ENCODE measurements at places on chromosomes 1 and 21.

DNA sequence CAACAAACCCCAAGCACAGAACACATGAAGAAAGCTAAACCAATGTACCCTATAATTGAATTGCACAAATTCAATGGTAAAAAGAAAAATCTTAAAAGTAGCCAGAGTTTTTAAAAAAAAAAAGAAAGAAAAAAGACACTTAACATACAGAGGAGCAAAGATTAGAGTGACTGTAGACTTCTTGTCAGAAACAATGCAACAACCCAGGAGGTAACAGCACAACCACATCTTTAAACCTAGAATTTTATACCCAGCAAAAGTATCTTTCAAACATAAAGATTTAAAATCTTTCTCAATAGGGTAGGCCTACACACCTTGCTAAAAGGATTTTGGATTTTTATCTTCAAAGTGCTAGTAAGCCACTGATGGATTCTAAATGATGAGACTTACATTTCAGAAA is 64.4 kb downstream of the PHTF1 start:
- DNase-seq: no peak

DNA sequence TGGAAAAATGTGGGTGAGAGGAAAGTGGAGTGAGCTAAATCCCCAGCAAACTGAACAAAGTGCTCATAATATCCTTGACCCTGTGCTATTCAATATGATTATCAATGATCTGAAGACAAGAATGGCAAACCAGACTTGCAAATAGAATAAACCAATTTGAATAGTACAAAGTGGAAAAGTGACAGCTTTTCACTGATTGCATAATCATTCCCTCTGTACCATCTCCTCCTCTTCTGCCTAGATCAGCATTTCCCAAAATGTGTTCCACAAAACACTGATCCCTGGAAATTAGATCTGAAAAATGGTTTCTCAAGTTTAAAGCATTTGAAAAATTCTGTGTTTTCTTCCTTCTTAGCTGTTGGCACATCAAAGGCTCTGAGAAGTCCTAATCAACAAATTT is 8.1 kb downstream of the MTF1 start:
- no peak for DNase-seq

- no peak for DNase-seq
Observed at GRCh38 chr21:45719177-45719802, 75.8 kb downstream of the PCBP3 start.

- no peak for DNase-seq
Observed at GRCh38 chr1:225481738-225482137, 53.9 kb upstream of the LBR start.

DNA sequence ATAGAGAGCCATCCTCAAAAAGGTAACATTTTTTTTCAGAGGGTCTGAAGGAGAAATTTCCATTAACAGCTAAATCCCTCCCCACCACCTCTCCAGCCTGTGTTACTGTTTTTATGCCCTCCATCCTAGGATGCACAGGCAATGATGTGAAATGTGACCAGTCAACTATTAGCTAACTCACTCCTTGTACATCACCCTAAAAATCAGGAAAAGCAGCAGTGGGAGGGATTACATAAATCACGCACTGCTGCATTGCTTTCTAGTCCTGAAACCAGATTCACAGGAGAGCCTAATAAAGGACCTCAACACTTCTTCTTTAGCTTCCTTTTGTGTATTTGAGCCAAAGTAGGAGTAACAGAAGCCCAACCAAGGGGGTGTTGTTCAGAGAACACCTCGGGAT is 66.3 kb downstream of the LMO4 start:
- DNase-seq: no peak

DNA sequence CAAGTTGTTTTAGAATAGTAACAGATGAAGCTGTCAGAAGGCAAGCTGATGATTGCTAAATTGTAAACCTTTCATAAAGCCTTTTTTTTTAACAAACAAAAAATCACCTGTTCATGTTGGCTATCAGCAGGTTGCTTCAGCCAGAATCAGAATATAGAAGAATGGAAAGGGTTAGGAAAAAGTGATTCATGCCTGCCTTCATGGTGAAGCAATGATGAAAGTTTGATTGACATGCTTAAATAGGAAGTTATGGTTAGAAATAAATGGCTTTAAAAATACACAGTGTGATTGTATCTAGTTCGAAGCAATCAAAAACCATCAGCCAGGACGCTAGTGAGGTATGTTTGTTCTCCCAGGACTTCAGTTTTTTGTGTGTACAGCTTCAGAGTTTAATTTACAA is 37.9 kb downstream of the GABPA start:
- DNase-seq: no peak

- no peak for DNase-seq
Observed at GRCh38 chr1:201750934-201751333, 78.0 kb upstream of the IPO9 start.

GRCh38 chr1:111895469-111895868 is 94.0 kb downstream of the KCND3 start:
- DNase-seq: no peak

DNA sequence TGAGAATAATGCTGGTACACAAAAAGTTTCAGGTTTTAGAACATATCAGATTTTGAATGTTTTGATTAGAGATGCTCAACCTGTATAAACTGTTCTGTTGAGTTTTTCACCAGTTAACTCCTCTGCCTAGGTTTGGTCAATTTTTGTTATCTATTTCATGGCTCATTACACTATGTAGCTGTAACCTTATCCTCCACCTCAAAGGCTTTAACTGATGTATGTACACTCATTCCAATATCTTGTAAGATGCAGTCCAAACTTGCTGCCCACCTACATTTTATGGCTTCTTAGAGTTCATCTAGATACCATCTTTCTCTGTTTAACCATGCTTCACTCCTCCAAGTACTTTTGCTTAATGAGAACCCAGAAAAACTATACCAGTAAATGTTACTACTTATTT is 107.8 kb downstream of the EIF4G3 start:
- DNase-seq: no peak

DNA sequence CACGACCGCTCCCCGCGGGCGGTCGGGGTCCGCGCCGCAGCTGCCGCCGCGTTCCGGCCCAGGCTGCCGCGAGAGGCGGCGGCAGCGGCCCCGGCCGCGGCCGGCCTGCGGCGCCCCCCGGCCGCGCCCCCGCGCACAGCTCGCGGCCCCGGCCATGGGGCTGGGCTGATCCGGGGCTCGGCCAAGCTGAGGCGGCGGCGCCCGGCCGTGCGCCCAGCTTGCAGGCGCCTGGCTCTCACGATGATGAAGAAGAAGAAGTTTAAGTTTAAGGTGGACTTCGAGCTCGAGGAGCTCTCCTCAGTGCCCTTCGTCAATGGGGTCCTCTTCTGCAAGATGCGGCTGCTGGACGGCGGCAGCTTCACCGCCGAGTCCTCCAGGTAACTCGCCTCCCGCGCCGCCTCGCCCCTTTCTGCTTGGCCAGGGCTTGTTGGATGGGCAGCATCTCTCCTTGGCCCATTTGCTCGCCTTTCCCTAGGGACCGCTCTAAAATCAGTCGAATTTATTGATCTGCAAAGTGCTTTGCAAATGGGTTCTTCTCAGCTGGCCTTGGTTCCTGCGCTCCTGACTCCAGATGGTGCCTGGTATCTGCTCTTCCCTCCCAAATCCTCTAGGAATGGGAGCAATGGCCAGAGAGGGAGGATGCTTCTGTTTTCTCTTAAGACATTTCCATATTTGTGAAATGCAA is 431 bp downstream of the EEIG2 start:
- peak; percentile 22 for DNase-seq

- no peak for DNase-seq
Observed at GRCh38 chr1:23408797-23409290, 15.7 kb downstream of the TCEA3 start.

- DNase-seq: no peak
Observed at GRCh38 chr1:184437291-184437690, 50.5 kb downstream of the C1orf21 start.

DNA sequence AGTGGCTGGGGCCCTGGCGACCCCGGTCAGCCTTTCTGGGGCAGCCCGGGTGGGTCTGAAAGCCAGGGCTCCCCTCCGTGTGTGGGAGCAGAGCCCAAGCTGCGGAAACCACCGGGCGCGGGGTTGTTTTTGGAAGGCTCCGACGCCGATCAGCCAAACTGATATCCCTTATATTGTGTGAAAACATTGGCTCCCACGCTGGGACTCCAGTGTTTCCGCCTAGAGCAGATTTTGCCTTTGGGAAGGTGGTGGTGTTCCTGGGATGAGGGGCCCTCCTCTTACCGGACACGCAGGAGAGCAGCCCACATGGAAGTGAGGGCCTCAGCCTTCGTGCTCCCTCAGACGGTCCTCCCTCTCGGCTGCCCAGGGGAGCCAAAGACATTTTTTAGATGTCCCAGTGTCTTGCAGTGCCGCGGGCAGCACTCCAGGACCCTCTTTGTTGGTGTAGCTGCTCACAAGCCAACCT is 54.3 kb downstream of the NGF start:
- DNase-seq: no peak

GRCh38 chr1:248596615-248597014 is 885 bp downstream of the OR2T10 start:
- DNase-seq: no peak

GRCh38 chr21:33296156-33296555 is 28.6 kb upstream of the IFNAR1 start:
- no peak for DNase-seq

DNA sequence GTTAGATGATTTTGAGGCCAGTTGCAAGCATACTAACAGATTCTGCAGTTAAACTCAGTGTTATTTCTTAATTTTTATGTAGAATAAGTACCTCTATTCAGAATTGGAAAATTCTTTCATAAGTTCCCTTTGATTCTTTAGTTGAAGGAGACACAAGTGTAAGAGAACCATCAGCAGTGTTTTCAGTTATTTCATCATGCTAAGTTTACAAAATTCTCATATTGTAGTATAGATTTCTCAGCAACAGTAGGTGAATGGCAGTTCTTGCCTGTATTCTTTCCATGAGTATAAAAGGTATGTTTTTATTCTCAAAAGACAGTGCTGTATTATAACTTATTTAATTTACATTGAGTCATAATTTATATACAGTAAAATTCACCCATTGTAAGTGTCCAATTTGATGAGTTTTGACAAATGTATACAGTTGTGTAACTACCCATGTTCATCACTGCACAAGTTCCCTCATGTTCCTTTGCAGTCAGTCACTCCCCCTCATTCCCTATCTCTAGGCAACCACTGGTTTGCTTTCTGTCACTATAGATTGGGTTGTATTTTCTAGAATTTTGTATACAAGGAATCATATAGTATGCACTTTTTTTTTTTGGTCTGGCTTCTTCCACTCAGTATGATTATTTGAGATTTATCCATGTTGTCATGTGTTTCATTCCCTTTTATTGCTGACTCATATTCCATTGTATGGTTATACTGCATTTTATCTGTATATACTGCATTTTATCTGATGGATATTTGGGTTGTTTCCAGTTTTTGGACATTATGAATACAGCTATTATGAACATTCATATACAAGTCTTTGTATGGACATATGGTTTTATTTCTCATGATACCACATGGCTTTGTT is 3.9 kb downstream of the RPS6KC1 start:
- DNase-seq: no peak

- DNase-seq: no peak
Observed at GRCh38 chr1:67700692-67701410, 15.8 kb downstream of the GADD45A start.

DNA sequence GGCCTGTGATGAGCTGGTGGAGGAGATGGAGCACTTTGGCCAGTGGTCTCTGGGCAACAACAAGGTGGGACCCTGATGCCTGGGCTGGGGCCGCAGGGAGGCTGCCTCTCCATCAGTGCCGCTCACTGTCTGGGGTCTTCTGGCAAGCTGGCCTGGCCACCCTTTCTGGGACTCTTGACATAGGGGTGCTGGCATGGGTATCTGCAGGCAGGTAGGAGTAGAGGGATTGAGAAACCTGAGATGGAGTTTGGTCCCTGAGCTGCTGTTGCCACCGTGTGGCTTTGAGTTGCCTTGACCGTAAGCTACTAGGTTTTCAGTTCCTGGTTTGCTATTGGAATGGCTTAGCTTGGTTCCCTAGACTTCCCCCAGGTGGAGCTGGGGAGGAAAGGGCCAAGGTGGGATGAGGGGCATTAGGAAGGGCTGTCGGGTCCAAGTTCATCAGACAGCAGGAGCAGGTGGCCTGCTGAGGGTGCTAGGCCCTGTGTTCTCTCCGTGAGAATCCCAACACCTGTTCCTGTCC is 13.2 kb upstream of the MFN2 start:
- no peak for DNase-seq

DNA sequence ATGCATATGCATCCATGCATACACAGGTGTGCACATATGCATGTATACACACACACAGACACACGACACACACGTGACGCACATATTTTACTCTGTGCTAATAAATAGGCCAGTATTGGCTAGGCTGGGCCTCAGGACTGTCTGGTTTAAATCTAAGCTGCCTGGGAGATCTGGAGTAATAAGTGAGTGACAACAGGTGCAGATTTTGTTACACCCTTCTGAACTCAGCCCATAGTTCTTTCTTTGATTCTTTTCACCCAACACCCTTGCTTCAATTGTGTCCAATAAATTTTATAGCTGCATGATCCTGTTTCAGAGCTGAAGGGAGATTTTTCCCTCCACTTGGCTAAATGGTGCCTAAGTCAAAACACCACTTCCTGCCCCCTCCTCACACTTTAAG is 132.8 kb downstream of the FGGY start:
- DNase-seq: no peak

DNA sequence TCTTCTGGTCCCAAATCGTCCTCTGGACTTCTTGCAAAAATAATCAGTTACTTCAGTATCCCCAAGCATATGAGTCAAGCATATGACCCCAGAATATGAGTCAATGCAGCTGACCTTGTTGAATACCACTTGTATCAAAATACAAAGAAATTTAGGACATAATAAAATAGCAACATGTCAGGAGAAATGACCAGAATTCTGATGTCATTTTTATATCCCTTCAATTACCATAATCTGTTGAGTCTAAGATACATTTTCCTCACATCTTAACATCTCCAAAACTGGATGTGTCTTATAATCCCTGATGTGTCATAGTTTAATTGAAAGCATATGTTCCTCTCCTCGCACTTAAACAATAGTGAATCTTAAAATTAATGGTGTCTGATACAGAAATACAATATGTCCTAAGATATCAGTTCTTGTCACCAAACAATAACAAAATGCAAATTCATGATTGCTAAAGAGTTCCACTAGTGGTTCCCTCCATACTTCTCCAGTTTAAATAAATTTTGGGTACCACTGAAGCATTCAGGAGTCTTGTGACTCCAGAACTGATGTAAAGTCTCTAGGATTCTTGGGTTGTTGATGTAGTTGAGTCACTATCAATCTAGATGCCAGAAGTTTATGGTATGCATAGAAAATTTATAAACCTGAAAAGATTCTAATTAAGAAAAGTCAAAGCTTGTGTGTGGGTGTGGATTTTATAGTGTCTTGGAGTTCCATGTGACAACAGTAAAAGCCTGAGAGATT is 41.8 kb downstream of the KIFAP3 start:
- DNase-seq: no peak

DNA sequence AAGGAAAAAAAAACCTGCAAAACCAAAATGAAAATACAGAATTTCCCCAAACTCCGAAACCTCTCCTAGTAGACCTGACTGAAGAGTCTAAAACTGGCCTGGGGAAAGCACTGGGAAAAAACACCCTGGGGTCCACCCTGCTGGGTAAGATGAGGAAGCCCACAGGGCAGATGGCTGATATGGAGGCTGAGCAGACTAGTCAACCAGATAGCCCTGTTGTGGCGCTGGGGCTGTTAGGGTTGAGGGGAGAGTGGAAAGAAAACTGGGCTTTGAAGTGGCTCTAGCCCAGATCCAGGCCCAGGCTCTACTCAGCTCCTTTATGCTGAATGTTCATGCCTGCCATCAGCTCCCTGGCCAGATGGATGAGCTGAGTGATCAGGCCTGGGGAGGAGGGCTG is 6.8 kb upstream of the SLAMF1 start:
- DNase-seq: no peak

- no peak for DNase-seq
Observed at GRCh38 chr1:220380885-220381284, 108.6 kb upstream of the RAB3GAP2 start.

GRCh38 chr21:46001821-46002681 is 20.5 kb downstream of the COL6A1 start:
- DNase-seq: no peak
